Activated naive CD4-positive, alpha-beta T cell treated with anti-CD3 and anti-CD28 coated beads for 36 hours (primary cell): ENCODE measurements at places on chromosomes 4 and X. TPM values are rescaled to one million over a fixed set of nuclear protein-coding genes. Genes with fewer than 3 reads are reported as not detected.

ZDHHC15 gene
- total RNA-seq, result 0.21 TPM

GRCh38 chrX:123696334-123696733, 36.5 kb downstream of the THOC2 start:
- DNase-seq, result no peak

DNA sequence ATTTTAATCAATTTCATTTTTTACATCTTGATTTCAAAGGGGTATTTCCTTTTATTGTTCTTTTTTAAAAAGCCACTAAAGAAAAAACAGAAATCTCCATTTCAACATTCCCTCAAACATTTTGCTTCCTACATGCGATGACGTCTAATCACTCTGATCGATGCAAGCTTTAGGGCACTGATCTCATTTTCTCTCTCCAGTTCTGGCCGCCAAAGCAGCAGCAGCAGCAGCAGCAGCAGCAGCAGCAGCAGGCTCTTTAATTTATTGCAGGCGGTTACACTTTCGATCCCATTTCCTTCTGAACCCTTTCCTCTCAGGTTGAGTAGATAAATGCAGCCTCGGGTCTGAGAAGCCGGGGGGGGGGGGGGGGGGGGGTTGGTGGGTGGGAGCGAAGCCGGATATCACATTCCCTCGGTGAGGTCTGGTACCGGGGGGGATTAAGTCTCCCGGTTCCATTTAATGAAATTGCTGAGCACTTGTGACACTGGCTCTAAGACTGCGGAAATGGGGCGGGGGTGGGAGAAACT, 3.4 kb upstream of the PCDH7 start:
- DNase-seq, result no peak

GRCh38 chr4:155900381-155900780, 3.1 kb upstream of the TDO2 start:
- DNase-seq, result no peak

- no peak for DNase-seq
These were observed 1953.1 kb upstream of the ADGRL3 start for GRCh38 chr4:59247032-59247431.

DNA sequence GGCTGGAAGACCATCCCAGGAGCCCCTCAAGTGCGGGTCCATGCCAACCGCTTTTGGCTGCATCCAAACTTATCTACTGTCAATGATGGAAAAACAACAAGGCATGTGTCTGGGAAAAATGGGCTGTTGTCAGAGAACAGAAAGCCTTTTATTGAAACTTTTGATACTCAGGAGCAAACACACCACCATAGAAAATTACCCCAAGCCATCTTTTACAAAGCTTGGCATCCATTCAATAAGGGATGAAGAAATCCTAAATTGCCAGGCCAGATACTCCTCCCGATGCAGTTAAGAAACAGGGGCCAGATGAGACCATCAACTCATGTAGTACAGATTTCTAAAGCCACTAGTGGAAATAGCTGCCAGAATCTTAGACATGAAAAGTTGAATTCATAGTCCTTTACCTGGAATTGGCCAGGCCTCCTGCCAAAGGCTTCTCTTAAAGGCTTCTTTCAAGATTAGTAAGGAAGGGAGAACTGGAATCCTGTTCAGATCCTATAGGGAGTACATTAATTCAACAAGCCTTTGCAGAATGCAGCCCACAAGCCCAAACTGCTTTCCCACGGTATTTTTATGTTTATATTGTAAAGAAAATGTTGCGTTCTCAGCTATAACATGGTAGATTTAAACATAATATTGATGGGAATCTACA, 145.4 kb upstream of the MAP3K15 start:
- no peak for DNase-seq

- DNase-seq, result peak; percentile 12
These were observed 1.4 kb downstream of the MAMLD1 start for GRCh38 chrX:150364347-150365050.

GRCh38 chrX:129736491-129736890, 2.3 kb upstream of the XPNPEP2 start:
- peak; percentile 42 for DNase-seq

CYTL1 gene
- not detected for total RNA-seq

DNA sequence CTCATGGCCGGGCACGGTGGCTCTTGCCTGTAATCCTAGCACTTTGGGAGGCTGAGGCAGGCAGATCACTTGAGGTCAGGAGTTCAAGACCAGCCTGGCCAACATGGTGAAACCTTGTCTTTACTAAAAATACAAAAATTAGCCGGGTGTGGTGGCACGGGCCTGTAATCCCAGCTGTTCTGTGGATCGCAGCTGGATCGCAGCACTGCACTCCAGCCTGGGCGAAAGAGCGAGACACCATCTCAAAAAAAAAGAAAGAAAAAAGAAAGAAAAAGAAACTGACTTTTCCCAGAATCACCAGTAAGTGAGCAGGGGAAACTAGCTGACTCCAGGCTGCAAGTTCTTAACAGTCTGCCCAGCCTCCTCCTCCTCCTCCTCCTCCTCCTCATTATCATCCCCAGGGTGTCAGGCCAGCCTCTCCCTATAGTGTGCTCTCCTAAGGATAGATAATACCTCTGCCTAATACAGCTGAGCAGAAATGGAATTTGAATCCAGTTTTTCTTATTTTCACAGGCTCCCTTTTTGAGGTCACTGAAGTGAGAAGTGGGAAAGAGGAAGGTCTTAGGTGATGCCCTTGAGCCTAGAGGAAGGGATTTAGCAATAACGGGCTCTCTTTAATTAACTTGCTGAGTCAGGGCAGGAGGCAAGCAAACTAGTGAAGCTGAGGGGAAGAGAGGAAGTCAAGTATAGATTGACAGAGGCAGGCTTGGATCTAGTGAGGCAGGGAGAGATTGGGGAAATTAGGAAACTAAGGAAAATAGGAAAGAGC, 11.8 kb upstream of the ELF2 start:
- DNase-seq, result no peak

DNA sequence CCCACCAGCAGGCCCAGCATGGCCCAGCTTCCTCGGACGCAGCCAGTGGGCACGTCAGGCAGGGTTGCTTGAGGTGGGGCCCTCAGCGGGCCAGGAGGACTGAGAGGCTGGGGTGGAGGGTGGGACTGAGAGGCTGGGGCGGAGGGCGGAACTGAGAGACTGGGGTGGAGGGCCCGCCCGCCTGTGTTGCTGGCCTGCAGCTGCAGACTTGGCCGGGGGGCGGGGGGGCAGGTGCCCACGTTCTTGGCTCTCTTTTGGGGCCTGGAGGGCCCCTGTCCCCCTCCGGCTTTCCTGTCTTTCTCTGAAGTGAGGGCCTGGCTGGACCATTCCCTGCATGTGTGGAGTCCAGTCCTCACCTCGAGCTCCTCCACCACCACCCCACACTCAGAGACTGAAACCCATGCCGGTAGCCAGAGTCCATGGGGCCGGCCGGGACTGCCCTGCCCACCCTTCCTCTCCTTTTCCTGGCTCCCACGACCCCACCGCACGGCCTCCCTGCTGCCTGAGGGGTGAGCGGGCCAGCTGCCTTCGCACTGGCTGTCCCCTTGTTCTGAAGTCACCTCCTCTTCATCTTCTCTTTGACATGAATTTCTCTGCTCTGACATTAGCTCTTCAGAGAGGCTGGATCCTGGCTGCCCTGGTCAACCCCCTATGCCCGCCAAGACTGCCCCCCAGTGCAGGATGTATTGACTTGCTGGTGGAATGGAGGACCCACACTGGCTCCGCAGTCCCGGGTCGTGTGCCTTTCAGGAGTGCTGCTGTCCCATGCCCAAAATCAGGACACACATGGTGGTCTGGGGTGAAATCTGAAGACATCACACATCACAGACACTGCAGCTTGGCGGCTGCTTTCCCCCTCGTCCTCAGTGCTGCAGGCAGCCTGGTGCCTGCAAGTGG, 10.1 kb upstream of the NKX1-1 start:
- no peak for DNase-seq

DNA sequence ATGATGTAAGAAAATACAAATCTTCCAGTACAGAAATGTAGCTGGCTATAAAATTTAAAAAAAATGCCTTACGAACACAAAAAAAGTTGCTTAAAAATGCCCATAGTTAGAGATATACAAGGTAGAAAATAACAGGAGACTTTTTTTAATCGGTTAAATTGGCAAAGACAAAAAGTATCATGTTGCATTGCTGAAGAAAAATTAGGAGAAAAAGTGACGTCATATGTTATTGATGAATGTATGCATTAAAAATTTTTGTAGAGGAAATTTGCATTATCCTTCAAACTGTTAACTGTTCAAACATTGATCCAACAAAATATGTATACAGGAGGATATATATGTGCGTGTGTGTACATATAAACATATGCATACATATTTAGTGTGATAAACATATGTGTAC, 1634.4 kb upstream of the PCDH7 start:
- DNase-seq, result no peak

GRCh38 chr4:180380733-180381132, 1862.5 kb upstream of the TENM3 start:
- peak; percentile 6 for DNase-seq

GRCh38 chr4:187027272-187027671, 303.6 kb upstream of the FAT1 start:
- DNase-seq, result no peak

DNA sequence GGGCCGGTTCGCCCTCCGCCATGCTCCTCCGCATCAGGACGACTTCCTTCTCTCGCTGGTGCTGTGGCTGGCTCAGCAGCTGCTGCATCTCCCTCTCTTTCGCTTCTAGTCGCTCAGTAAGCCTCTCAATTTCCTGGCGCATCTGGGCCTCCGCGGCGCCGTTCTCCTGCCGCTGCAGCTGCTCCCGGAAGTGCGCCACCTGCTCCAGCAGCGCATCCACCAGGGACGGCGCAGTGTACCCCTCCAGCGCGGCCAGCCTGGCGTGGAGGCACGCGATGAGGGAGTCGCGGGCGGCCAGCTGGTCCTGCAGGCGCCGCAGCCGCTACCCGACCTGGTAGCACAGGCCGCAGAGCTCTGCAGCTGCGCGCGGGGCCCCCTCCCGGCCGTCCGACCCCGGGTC, 97.4 kb upstream of the MED14 start:
- DNase-seq, result no peak

MEPE gene
- not detected for total RNA-seq

- DNase-seq, result no peak
These were observed 87.7 kb downstream of the KDR start for GRCh38 chr4:55037728-55038127.
